ENCODE measurements at places on chromosomes 5 and 9.

DNA sequence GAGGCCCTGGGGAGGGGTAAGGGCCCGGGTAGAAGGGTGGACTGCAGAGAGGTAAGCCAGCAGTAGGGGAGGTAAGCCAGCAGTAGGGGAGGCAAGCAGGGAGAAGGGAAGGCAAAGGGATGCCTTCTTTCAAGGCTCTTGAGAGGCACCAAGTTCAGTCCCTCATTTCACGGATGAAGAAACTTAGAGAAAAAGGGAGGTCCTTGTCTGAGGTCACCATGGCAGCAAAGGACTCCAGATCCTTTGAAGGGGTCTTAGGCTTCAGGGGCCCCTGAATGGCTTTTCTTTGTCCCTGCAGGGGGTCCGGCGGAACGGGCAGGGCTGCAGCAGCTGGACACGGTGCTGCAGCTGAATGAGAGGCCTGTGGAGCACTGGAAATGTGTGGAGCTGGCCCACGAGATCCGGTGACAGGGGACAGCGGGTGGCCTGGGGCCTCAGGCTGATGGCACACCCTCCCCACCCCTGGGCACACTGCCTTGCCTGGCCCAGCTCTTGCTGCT, 42.6 kb downstream of the RGS3 start:
- DNase-seq = no peak

DNA sequence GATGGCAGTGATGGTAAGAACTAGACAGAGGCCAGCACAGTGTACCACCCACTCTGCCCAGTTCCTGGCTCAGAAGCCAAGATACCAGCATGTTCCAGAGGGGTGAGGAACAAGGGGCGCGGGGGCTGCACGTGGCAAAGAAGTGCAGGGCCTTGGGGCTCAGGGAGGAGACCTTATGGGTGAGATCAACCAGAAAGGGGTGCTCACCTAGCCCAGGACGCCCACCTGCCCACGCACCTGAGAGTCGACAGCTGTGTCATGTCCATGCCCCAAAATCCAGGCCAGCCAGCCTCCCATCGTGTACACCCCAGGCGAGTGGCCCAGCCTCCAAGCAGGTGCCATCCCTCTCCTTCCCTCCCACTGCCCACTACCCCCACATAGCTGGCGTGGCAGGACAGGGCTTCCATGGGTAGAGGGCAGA, 34.9 kb downstream of the BICD2 start:
- peak; percentile 75 for DNase-seq

DNA sequence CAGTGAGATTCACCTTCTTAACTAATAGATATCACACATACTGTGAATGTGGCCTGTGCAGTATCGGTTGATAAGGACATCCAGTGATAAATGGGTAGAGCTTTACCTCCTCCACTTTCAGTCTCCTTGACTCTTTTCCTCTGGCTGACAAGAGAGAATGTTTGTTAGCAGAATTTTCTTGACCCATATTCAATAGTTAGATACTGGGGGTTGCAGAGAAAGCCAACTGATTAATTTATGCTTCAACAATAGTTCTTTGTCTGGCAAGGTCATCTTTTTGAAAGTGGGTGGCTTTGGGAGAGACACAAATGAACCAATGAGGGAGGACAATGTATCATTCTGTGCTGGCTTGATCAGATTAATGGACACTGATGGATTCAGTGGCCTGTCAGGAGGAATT, 30.3 kb downstream of the TTC23L start:
- no peak for DNase-seq

DNA sequence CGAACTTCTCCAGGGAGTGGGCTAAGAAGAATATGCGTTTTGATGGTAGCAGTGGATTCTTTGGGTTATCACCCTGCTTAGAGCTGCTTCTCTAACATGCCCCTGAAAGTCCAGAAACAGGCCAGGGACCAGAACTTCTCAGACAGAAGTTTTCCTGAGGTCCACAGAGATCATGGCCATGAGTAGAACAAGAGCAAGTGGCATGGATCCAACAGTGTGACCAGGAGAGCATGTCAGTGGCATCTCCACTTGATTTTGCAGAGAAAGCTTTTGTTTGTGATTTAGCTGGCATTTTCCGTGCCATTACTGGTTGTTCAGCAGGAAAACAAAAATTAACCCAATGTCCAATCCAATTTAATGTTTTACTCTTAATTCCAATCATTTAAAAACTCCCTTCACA, 298.5 kb upstream of the CD180 start:
- no peak for DNase-seq

DNA sequence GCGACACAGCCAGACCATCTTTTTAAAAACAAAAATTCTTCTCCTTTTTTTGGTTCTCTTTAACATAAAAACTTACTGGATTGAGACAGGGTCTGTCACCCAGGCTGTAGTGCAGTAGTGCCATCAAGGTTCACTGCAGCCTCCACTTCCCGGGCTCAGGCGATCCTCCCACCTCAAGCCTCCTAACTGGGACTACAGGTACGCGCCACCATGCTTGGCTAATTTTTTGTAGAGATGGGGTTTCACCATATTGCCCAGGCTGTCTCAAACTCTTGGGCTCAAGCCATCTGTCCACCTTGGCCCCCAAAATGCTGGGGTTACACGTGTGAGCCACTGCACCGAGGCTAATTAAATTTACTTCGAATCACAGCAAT, 13.8 kb downstream of the HNRNPK start:
- no peak for DNase-seq

GRCh38 chr5:157509093-157509492, 49.1 kb downstream of the NIPAL4 start:
- DNase-seq = no peak

GRCh38 chr5:165723931-165724330, 2218.5 kb downstream of the MAT2B start:
- DNase-seq = no peak

DNA sequence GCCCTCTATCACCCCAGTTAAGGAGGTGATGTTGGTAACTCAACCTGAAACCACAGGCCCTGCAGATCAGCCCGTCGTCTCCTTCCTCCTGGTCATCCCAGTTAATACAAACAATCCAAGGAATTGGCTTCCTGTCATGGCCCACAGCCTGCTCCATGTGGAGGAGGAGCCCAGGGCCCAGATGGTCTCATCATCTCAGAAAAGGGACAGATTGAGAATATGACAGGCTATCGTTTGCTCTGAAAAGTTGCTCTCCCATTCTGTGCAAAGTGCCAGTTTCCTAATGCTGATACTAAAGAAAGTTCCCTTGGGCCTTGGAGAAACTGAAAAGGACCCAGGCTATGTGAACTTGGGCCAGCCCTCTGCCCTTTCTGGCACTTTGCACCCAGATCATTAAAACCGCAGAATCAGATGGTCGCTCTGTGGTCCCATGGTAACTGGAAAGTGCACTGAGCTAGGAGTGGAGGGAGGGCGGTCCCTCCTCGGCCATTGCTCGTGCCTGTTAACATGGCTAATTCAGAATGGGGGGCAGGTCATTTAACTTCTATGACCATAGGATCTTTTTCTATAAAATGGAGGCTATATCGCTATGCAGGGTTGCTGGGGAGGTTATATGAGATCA, 675 bp upstream of the SPAAR start:
- no peak for DNase-seq

DNA sequence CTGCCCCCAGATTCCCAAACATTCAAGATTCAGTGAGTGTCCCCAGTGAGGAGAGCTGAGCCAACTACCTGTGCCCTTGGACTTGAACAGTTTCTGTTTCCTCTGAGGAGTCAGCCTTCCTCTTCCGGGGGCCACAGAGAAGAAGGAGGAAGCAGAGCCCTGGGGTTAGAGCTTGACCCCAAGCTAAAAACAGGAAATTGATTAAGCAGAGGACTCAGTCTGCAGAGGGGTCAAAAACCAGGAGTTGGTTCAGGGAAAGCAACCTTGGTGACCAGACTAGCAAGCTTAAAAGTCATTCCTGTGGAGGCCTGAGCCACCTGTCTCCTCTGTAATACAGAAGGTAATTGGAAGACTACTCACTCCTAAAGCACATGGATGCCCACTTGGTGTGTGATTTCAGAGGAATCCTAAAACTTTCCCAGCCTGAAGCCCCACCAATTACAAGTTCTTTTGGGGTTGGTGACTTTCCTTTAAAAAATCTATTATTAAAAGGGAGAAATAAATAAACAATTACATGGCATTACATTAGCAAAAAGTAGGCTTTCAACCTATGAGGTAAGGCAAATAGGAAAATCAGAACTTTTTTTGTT, 64.2 kb upstream of the SELENOP start:
- no peak for DNase-seq

- DNase-seq = no peak
Observed at GRCh38 chr5:72112389-72112788, 5.1 kb downstream of the MAP1B start.

DNA sequence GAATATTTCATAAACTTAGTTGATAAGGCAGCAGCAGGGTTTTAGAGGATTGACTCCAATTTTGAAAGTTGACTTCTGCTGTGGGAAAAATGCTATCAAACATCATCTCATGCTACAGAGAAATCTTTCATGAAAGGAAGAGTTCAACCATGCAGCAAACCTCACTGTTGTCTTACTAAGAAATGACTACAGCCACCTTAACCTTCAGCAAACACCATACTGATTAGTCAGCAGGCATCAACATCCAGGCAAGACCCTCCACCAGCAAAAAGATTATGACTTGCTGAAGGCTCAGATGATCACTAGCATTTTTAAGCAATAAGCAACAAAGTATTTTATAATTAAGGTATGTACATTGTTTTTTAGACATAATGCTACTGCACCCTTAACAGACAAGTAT, 7.6 kb downstream of the TMEM174 start:
- no peak for DNase-seq

- no peak for DNase-seq
Observed at GRCh38 chr5:112579599-112580170, 158.0 kb upstream of the APC start.

DNA sequence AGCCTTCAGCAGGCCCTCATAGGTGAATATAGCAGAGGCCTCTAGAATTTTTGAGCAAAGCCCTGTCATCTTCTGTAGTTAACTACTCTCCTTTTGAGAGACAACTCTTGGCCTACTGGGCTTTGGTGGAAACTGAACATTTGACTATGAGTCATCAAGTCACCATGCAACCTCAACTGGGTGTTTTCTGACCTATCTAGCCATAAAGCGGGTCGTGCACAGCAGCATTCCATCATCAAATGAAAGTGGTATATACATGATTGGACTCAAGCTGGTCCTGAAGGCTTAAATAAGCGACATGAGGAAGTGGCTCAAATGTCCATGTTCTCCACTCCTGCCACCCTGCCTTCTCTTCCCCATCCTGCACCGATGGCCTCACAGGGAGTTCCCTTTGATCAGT, 1115.5 kb downstream of the TAF11L14 start:
- DNase-seq = no peak

DNA sequence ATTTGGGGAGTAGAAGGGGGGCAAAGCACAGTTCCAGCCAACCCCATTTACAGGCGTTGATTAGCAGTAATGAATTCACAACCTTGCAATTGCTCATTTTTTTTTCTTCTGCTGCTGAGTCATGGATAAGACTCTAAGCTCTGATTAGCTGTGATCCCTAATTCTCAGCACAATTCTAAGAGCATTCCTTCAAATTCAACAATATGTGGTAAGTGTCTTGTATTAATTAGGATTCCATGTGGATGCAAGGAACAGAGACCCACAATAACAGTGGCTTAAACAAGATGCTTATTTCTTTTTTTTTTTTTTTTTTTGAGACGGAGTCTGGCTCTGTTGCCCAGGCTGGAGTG, 133.4 kb downstream of the PALM2AKAP2 start:
- DNase-seq = no peak

GRCh38 chr9:124359426-124359825, 55.8 kb downstream of the PSMB7 start:
- DNase-seq = no peak

DNA sequence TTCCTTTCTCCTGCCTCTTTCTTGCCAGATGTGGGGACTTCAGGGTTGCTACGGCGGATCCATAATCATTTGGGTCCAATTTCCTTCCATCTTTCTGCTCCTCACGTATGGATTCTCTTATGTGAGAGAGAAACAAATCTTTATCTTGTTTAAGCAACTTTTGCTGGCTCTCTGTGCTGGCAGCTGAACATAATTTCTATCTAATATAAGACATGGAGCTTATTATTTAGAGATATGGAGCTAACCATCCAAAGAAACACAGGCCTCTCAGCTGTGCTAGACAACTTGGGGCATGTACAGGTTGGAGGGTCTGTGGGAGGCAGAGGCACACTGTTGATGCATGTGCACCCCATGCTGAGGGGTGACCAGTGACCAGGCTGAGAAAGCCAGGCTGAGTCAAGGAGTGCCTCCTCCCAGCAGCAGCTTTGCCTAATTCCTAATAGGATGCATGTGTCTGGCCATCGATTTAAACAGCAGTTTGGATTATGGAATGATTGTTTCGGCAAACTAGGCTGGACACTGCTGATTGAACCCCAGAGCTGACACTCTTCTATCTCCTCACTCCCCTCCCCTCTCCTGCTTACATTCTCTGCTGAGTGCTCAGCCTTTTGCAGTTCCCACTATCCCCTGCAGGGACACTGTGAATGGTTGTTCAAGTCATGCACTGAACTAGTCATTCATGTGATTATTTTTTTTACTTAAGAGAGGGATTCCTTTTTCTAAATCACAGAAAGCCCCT, 195.8 kb downstream of the ERCC6L2 start:
- DNase-seq = no peak

GRCh38 chr9:77180056-77180455, 2.7 kb downstream of the VPS13A start:
- no peak for DNase-seq

GRCh38 chr9:68489646-68490045, 51.0 kb downstream of the TMEM252 start:
- DNase-seq = no peak

DNA sequence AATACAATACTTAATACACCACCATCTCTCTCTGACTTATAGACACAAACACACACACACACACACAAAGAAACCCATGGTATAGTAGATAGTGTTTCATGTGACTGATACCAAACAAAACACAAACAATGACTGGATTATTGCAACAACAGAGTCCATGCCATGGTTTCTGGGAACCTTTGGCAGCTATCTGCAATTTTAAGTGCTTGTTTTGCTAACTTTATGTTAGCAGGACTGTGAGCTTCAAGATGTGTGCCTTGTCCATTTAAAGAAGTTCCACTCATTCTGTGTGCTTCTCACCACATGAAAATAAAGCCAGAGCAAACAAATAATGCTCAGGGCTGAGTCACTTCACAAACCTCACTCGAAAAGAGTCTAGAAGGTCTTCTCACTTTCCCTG, 15.1 kb upstream of the LURAP1L start:
- no peak for DNase-seq

- DNase-seq = no peak
Observed at GRCh38 chr9:18330401-18331309, 143.3 kb upstream of the ADAMTSL1 start.

DNA sequence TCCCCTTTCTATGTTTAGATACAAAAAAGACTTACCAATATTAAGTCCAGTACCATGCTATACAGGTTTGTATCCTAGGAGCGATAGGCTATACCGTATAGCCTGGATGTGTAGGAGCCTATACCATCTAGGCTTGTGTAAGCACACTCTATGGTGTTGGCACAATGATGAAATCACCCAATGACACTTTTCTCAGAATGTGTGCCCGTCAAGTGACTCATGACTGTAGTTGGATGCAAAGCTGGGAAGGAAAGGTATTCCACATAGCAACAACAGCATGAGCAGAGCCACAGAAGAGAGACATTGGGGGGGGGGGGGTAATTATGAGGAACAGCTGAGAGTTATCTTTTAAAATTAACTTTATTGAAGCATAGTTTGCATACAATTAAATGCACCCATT, 63.2 kb downstream of the TTLL11 start:
- no peak for DNase-seq

GRCh38 chr9:105218673-105219072, 25.8 kb upstream of the SLC44A1 start:
- DNase-seq = no peak

- DNase-seq = no peak
Observed at GRCh38 chr5:14778792-14779070, 92.8 kb downstream of the ANKH start.

Data from suprapubic skin (tissue), 4 donors.